ENCODE measurements at places on chromosomes 11 and 22.
A peak's percentile ranks its signal among the peaks of the same experiment; 100 is the strongest.

DNA sequence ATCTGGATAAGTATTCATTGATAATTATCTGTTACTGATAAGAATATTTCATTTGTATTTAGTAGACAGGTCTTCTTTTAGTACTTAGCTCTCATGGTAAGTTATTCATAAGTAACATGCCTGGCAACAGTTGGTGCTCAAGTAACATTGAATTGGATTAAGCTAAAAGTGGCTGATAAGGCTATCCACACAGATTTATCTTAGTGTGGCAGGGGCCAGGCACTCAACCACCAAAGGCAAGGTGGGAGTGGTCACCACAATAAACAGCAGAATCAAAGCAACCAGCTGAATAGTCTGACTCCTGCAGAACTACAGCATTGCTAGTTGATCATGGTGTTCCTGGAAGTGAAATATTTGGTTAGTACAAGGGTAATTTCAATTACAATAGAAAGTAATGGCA is 33.0 kb upstream of the NARS2 start:
- peak; percentile 13 for DNase-seq

GRCh38 chr11:3950996-3951660 is 95.7 kb downstream of the STIM1 start:
- peak; percentile 87 for DNase-seq

DNA sequence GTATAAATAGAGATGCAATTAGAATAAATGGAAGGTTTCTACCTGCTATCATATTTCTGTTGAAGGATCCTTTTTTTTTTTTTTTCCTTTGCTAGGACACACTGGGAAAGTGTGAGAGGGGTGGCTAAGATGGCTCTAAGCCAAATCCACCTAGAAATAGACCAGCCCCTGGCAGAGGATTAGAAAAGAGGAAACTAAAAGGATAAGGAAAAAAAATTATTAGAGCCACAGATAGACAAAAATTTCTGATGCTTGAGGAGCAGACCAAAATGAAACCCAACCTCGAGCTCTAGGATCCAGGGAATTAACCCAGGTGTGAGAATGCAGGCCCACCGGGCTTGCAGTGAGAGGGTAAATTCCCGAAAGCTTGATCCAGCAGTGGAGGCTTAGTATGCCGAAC is 262.3 kb downstream of the CADM1 start:
- no peak for DNase-seq

GRCh38 chr11:121282386-121282785 is 10.2 kb upstream of the SC5D start:
- no peak for DNase-seq

GRCh38 chr11:116647305-116648080 is 125.3 kb downstream of the BUD13 start:
- no peak for DNase-seq

DNA sequence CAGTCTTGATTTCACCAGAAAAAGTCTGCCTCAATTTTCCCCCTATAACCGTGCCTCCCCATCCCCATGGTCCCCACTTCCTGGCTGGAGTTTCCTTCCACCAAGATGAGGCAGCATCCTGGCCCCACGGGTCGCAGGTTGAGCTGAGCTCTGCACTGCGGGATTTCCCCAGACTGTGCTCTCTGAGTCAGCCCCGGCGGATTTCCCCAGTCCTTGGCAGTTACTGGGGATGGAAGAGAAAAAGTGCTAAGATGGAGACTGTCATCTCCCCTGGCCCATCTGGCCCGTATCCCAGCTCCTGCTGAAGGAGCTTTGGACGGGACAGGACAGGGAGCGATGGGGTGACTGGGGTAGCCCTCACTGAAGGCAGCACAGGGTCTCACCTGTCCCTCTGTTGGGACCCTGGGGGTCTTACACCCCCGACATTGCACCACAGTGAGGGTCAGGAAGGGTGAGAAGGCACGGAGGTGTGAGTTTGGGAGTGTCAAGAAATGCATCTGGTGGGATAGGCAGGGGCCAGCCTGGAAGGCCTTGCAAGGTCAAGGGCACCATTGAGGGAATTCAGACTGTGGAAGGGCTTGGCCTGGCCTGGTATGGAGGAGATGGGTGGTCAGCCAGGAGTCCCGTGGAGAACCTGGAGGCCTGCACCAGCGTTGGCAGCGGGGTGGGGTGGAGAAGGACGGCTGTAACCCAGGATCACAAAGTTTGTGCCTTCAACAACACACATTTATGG is 36.5 kb downstream of the NADSYN1 start:
- peak; percentile 29 for DNase-seq

GRCh38 chr11:101917226-101917625 is 904 bp upstream of the ANGPTL5 start:
- DNase-seq = no peak

GRCh38 chr22:35299217-35299672 is 449 bp upstream of the TOM1 start:
- peak; percentile 39 for DNase-seq

DNA sequence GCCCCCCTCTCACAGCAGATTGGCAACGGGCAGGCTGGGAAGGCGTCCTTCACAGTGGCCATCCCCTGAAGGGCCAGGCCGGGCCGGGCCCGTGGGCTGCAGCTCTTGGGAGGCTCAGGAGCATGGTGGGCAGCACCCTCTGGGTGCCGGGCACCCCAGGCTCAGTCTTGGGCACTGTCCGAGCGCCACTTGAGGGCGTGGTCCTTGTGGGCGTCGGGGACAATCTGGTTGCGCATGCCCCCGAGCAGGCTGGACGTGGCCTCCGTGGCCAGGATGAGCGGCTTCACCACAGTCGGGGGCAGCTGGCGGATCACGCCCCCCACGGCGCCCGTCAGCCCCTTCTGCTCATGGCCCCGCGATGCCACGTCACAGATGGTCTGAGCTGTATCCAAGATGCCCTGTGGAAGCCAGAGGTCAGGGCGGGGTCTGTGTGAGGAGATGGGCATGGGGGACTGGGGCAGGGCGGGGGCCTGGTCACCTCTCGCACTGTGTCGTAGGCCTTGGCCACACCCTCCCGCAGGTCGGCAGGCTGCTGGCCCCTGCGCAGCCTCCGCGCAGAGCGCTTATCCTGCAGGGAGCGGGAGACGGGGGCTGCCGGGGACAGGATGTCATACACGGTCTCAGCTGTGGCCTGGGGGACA is 16.5 kb upstream of the EHD1 start:
- DNase-seq = no peak

DNA sequence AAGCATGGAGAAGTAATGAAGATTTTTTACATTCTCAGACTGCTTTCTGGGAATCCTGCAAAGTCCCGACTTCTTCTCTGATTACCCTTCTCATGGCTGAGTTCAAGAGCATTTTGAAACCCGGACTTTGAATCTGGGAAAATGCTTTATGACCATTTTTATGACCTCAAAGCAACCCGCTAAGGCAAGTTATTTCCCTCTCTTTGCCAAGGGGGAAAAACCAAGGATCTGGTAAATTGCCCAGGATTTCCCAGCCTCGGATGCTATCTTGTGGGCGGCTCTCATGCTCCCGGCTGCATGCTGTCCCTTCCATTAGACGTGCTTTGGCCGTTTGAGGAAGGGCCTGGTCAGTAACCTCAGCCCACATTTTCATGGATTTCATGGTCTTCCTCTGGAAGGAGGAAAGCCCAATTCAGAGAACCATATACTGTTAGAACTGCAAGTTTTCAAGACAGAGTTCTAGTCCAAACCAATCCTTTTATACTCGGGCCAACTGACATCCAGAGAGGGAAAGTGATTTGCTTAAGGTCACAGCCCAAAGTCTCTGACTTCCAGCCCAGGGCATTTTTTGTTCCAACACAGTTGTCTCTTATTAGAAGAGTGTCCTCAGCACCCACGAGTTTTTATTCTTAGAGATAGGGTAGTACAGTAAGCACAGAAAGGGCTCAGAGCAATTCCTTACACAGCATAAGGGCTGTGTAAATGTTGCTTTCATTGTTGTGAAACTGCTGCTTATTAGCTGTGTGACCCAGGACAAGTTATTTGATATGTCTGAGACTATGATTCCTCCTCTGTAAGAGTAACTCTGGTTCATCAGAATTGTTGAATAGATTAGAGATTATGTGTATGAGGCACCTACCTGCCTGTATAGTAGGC is 77.4 kb downstream of the NAV2 start:
- peak; percentile 55 for DNase-seq

GRCh38 chr11:76640501-76640900 is 30.0 kb downstream of the LRRC32 start:
- peak; percentile 20 for DNase-seq

DNA sequence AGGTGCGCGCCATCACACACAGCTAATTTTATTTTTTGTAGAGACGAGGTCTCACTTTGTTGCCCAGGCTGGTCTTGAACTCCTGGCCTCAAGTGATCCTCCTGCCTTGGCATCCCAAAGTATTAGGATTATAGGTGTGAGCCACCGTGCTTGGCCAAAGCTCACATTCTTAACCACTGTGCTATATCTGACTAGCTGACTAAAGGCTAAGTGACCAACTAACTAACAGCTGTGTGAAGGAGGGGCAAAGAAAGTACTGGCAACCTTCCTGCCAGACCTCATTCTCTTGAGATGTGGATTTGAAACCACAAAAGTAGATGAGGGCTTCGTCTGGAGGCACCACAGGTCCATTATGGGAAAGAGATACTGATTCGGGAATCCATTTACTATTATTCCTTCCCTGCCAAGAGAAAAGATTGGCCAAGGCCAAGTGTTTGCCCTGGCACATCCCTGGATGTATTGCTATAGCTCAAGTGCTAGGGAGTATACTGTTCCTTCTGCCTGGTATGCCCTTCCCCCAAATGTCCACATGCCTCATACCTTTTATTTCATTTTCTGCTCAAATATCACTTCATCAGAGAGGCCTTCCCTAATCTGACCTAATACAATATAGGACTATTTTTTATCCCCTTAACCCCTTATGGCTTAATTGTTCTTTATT is 52.7 kb upstream of the RRM1 start:
- peak; percentile 52 for DNase-seq

DNA sequence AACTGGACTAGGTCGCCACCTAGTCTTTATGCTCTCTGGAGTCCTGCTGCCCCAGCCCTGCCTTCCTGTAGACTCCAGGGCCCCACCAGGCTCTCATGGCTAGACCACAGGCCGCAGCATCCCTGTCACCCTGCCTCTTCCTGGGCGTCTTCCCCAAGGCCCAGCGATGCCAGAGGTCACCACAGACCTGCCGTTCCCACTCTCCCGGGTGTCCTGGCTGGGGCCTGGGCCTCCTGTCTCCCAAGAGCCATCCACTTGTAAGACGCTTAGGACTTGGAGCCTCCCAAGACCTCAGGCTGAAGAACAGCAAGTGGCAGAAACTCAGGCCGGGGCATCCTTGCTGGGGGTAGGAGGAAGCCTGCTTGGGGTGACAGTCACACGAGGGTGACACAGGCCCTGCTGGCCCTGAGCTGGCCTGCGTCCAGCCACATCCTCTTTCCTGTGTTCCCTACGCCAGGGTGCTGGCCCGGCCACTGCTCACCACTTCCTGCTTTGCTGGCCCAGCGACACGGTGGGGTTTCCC is 2.0 kb upstream of the TCIRG1 start:
- no peak for DNase-seq

DNA sequence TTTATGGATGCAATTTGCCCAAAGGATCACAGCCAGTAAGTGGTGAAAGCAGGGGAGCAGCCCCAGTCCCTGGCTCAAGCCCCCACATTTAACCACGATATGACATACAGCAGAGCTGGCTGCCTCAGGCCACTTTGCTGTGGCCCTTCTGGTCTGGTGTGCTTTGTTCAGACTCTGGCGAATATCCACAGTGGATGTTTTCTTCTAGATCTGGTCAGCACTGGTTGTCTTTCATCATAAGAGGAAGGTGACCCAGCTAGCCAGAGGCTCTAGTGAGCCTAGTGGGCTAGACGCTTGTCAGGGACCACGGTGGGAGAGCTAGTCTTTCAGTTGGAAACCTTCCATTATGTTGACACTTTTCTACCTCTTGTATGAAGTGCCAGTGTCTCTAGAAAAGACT is 42.5 kb downstream of the DGCR2 start:
- no peak for DNase-seq

DNA sequence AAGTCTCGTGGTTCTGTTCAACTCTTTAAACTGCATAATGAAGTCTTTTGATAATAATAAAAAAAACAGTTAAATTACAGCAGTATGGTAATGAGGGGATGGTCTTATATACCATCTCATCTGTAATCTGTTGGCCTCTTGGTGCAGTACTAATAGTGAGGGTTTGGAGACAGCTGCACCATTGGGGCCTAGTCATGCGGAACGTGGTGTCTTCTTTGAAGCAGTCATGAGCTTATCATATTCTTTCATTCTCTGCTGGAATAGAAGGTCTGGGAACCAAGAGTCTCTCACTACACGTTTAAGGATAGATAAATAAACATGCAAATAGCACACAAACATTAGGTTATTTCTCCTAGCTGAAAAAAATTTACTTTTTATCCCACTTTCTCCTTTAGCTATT is 40.9 kb upstream of the OR9Q1 start:
- DNase-seq = no peak

DNA sequence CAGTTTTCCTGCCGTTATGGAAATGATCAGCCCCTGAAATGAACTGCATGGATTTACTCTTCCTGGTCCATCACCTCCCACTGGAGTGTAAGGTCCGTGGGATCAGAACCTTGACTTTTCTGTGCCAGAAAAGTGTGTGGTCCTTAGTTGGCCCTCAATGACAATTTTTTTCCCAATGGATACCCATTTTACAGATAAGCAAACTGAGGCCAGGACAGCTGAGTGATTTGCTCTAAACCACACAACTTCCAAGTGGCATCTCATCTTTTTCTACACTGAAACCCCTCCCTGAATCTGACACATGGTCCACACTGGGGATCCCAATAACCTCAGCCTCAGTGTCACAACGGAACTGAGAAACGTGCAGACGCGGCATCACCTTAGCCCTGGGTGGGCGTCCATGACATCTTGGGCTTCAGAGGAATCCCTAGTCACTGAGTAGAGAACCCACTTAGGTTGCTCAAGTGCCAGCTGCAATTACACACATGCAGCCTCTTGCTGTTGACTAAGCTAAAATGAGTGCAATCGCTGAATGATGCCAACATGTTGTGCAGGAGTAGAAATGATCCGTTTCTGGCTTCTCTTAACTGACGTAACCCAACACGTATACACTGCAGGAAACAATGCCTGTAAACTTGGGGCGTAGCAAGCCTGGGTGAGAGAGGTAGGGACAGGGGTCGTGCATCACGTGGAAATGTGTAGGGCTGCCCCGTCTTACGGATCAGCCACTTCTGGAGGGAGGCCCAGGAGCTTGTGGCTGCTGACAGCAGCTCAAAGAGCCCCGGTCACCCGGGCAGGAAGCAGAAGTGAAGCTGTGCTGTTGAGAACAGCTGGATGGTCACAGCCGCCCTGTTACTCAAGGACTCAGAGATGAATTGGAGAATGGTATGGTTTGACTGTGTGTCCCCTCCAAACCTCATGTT is 136.3 kb downstream of the SHANK2 start:
- no peak for DNase-seq
